Hematopoietic multipotent progenitor cell treated with erythropoietin and hydrocortisone succinate and interleukin-3 and kit ligand, for 6 days (in vitro differentiated cells): ENCODE measurements at places on chromosomes 7 and 10.

DNA sequence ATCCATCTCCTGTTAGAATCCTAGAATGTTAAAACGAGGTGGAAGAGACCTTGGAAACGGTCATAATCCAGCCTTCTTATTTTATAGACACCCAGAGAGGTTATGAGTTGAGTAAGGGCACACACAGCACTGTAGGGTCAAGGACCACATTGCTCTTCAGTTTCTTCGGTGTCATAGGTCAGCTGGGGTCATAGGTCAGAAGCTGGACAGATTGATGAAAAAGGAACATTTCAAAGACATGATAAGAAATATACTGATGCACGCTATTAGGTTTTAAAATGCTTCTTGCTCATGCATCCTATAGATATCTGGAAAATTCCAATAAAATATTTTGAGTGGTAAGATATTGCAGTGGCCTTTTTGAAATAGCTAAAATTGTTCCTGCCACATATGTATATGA, 60.0 kb upstream of the BMS1 start:
- DNase-seq, result no peak

GRCh38 chr7:33500703-33501701, 371.6 kb downstream of the BBS9 start:
- DNase-seq, result no peak

GRCh38 chr10:70274643-70275042, 9.2 kb downstream of the NPFFR1 start:
- no peak for DNase-seq

- DNase-seq, result no peak
These were observed 14.0 kb upstream of the ATXN7L1 start for GRCh38 chr7:105890290-105890997.

DNA sequence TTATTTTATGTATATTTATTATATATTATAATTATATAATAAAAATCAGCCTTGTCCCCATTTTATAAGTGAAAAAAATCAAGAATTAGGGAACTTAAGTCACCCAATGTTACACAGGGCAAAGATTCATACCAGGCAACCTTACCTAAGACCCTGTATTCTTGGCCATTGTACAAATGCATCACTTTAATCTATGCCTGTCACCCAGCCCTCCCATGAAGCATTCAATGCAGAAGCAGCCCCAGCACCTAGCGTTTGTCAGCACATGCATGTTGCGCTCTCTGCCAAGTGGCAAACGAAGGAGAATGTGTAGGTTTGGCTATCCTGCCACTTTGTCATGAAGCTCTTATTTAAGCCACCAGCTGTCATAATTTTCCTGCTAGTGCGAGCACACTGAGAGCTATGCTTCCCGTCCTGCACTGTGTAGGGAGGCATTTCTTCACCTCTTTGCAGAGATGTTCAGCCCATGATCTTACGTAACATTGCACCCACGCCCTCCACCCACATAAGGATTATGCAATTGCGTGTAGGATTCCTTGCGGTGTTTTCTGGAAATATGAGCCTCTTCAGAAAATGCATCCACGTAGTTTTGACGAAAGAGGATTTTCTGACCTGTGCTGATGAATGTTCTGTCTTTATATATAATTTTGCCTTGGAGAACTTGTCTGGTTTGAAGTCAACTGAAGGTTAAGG, 7.7 kb upstream of the COBL start:
- DNase-seq, result no peak

GRCh38 chr10:86413046-86413728, 46.6 kb upstream of the GRID1 start:
- DNase-seq, result peak; percentile 19

DNA sequence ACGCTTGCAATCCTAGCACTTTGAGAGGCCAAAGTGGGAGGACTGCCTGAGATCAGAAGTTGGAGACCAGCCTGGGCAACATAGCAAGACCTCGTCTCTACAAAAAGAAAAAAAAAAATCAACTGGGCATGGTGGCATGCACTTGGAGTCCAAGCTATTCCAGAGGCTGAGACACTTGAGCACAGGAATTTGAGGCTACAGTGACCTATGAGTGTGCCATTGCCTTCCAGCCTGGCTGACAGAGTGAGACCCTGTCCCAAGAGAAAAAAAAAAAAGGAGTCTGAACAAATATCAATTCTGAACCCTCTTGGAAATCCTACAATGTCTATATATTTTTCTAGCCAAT, 126.8 kb upstream of the NRP1 start:
- no peak for DNase-seq

- no peak for DNase-seq
These were observed 56.7 kb upstream of the PRKAR2B start for GRCh38 chr7:106987777-106988176.

DNA sequence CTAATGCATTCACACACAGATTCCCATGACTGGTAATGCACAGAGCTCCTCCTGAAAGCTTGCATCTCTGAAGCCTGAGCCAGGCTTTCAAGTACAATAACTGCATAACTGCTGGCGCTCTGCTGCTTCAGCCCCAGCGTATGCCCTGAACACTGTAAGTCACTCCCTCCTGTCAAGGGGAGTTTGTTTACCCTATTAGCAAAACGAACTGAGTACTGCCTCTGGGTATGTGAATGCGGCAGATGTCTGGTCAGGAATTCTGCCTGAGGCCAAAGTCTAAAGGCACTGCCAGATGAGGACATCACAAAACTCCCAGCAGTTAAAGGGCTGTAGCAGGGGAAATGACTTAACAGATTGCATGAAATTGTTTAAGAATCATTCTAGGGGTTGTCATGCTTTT, 97.7 kb downstream of the NRCAM start:
- DNase-seq, result no peak

GRCh38 chr7:101370836-101371235, 8.2 kb downstream of the COL26A1 start:
- peak; percentile 22 for DNase-seq

- DNase-seq, result no peak
These were observed 18.8 kb downstream of the UNC5B start for GRCh38 chr10:71231206-71231605.

- DNase-seq, result no peak
These were observed 28.4 kb upstream of the AGK start for GRCh38 chr7:141522657-141523342.

- no peak for DNase-seq
These were observed 15.8 kb downstream of the TAS2R39 start for GRCh38 chr7:143199040-143199439.

GRCh38 chr10:78929541-78929940, 139.2 kb upstream of the ZMIZ1 start:
- no peak for DNase-seq

DNA sequence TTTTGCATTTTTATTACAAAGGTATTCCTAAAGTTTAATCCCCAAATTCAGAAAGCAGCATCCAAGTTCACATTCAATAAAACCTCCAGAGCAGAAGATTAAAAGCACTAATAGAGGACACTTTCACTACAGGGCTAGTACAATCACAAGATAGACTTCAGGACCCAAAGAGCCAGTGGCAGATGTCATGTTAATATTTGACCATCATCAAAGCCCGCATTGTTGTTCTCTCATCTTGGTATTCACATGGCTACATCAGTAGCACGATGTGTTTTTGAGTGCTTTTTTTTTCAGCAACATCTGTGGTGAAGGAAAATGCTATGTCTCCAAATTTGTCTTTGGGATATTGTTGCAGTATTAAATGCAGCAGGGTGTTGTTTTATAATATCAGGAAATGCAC, 134.3 kb downstream of the ARL4A start:
- DNase-seq, result no peak

- no peak for DNase-seq
These were observed 5.3 kb downstream of the EXOC4 start for GRCh38 chr7:133258174-133258573.

GRCh38 chr7:98464558-98464940, 63.7 kb upstream of the BAIAP2L1 start:
- no peak for DNase-seq
